ENCODE measurements at places on chromosomes 5 and 9. TPM values are rescaled to one million over a fixed set of nuclear protein-coding genes. Genes with fewer than 3 reads are reported as not detected.

DNA sequence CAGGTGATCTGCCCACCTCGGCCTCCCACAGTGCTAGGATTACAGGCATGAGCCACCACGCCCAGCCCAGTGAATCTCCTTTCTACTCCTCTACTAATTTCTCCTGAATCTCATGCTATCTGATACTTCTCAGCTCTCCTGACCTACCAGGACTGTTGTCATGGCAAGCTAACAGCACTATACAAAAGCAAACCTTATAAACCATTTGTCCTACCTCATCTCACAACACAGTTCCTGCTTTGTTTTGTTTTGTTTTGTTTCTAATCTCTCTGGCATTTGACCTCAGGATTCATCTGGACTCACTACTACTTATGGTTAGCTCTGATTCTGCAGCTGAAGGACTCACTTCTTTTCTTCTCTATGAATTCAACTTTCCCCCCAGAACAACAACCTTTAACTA is 734.8 kb downstream of the TLE1 start:
- H3K27ac ChIP-seq, result no peak overlapping the region
- H3K27me3 ChIP-seq, result no peaks in the 10 kb centered on the region
- no peak overlapping the region for H3K4me3 ChIP-seq
- no peak for DNase-seq
- no peaks in the 10 kb centered on the region for H3K36me3 ChIP-seq
- H3K4me1 ChIP-seq, result no peaks in the 10 kb centered on the region

GRCh38 chr9:97039514-97039860 is 545 bp upstream of the CTSV start:
- H3K27me3 ChIP-seq, result peaks cover 43% of the 10 kb centered on the region
- H3K4me1 ChIP-seq, result peaks cover 4% of the 10 kb centered on the region
- H3K36me3 ChIP-seq, result no peaks in the 10 kb centered on the region
- DNase-seq, result no peak

Gene PAPPA
- total RNA-seq, result not detected

DNA sequence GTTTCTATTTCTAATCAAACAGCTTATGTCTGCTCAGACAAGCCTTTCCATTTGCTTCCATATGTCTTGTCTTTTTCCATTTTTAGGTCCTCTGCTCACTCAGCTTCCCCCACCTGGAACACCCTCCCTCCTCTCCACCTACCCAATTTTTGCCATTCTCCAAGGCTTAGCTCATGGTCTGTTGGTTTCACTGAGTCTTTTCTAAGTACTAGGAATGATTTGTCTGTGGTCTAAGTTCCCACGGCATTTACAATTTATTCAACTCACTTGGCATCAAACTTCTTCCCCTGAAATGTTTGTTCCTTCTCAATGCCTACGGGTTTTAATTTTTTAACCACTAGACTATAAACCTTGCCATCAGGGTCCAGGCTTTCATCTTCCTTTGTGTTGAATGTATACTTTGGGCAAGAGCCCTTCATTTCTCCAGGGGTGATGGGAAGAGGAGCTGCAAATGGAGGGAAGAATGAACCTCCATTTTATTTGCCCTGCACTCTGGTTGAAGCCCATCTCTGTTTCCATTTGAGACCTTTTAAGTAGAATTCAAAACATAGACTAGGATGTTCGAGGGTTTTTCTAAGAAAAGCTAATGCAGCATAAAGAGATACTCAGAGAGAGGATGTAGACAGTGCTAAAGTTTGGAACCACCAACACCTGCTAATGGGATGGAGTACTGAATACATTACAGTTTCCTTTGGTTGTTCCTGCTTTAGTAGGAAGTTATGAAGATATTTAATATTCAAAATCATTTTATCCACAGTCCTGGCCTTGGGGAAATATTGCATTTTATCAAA is 104.0 kb downstream of the PTTG1 start:
- H3K4me1 ChIP-seq, result peaks cover 19% of the 10 kb centered on the region
- no peak for DNase-seq
- H3K4me3 ChIP-seq, result no peak overlapping the region
- peaks cover 14% of the 10 kb centered on the region for H3K36me3 ChIP-seq
- peak overlapping the region; percentile 67 for H3K27ac ChIP-seq

- peaks cover 6% of the 10 kb centered on the region for H3K4me1 ChIP-seq
- no peak overlapping the region for H3K27ac ChIP-seq
- no peaks in the 10 kb centered on the region for H3K27me3 ChIP-seq
- no peak for DNase-seq
Observed at GRCh38 chr5:110070836-110071235, 381.1 kb downstream of the MAN2A1 start.

Gene FAT2
- total RNA-seq, result not detected

Gene NAA35
- total RNA-seq, result 29.6 TPM

GRCh38 chr9:99760421-99760820 is 61.3 kb upstream of the NR4A3 start:
- H3K27ac ChIP-seq, result no peak overlapping the region
- H3K27me3 ChIP-seq, result peaks cover 17% of the 10 kb centered on the region
- H3K4me3 ChIP-seq, result no peak overlapping the region
- DNase-seq, result no peak
- no peaks in the 10 kb centered on the region for H3K36me3 ChIP-seq

DNA sequence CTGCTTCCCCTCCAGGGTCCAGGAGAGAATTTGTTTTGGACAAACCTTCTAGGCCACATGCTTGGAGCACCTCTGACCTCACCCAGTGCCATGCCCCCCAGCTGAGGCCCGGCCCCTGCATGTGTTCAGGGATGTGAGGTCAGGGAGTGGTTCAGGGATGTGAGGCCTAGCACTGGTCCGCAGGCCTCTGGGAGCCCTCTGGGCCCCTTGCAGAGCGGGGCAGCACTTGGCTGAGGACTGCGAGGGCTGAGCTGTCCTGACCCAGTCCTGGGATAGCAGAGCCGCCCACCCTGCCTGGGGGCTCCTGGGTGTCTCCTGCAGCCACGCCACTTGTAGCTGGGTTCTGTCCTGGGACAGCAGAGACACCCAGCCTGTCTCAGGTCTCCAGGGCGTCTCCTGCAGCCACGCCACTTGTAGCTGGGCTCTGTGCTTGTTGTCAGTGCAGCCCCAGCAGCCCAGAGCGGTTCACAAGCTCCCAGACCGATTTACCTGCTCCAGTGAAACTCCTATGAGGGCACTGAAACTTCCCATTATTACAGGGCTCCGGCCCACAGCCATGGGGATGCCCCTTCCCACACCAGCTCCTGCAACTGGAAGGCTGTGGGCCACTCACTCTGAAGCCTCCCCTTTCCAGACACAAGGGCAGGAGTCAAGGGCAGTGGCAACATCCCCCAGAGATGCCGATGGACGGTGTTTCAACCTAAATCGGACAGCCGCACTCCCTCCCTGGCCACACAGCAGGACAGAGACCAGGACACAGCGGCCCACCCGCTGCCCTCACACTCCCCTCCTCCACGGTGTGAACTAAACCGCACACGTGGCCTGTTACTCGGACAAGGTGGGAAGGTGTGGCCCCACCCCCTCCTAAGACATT is 5.4 kb upstream of the CEP72 start:
- peaks cover 7% of the 10 kb centered on the region for H3K27me3 ChIP-seq
- no peaks in the 10 kb centered on the region for H3K36me3 ChIP-seq
- no peak for DNase-seq
- H3K4me3 ChIP-seq, result no peak overlapping the region
- H3K4me1 ChIP-seq, result peaks cover 24% of the 10 kb centered on the region
- no peak overlapping the region for H3K27ac ChIP-seq

DNA sequence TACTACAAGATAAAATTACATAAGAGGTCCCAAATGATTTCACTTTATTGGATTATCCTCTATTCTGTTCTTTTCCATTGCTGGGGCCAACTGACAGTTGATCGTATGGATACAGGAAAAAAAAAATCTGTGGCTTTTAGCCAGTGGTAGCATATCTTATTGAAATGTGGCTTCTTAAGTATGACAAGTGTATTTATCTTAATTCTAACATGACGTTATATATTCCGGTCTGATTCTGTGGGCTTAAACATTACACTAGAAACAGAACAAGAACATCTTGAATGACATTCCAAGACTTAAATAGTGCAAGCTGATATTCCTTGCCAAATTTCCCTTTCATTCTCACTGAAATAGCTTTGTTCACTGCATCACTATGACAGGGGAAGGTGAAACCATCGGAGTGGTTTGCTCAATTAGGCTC is 117.9 kb downstream of the INSYN2B start:
- no peaks in the 10 kb centered on the region for H3K27me3 ChIP-seq
- peaks cover 24% of the 10 kb centered on the region for H3K4me1 ChIP-seq
- no peak overlapping the region for H3K4me3 ChIP-seq

Gene C9orf43
- total RNA-seq, result 0.52 TPM

- DNase-seq, result peak; percentile 65
- H3K4me3 ChIP-seq, result peak overlapping the region; percentile 72
- H3K36me3 ChIP-seq, result peaks cover 10% of the 10 kb centered on the region
Observed at GRCh38 chr5:95808013-95808685, 14.4 kb downstream of the GLRX start.

Gene IRX2
- not detected for total RNA-seq

Gene BRD3
- total RNA-seq, result 32.3 TPM

Gene HMMR
- total RNA-seq, result 30.8 TPM

GRCh38 chr9:34380511-34381315 is 4.0 kb upstream of the MYORG start:
- DNase-seq, result peak; percentile 92
- H3K27me3 ChIP-seq, result peaks cover 14% of the 10 kb centered on the region
- peaks cover 37% of the 10 kb centered on the region for H3K4me1 ChIP-seq
- peak overlapping the region; percentile 87 for H3K4me3 ChIP-seq
- H3K36me3 ChIP-seq, result no peaks in the 10 kb centered on the region

Gene ANKRD18B
- 0.65 TPM for total RNA-seq

DNA sequence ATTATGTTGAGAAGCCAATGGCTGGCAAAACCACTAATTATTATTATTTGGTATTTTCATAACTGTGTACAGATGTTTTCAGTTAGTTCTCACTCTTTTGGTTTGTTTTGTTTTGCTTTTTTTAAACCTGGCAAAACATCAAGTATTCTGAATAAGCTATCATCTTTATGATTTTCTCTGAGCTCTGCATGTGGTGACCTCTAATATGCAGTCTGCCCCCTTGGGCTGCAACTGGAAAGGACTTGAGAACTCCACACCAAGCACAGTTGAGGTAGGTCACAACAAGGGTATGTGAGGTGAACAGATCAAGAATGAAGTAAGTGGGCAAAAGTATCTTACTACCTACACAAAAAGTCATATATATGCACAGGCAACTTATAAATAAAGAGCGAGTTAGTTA is 202.2 kb downstream of the NFIB start:
- no peak overlapping the region for H3K4me3 ChIP-seq
- H3K27me3 ChIP-seq, result no peaks in the 10 kb centered on the region
- H3K4me1 ChIP-seq, result no peaks in the 10 kb centered on the region
- no peaks in the 10 kb centered on the region for H3K36me3 ChIP-seq

Gene IL17B
- not detected for total RNA-seq

DNA sequence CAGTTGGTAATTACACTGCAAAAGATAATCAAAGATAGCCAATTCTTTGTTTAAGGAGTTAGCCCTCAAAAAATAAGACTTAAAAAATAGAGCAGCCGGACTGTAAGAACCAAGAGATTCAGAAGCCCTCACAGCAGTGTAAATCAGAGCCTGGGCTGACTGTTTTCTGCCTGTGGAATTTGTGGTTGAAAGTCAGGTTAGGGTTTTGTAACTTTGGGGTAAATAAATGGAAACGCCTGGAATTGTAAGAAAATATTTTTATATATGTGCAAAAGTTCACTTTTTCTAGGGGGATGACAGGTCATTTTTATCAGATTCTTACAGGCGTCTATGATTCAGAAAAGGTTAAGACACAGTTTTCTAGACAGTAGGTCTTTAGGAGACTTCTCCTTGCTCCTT is 35.6 kb downstream of the KLHL3 start:
- H3K36me3 ChIP-seq, result peaks cover 12% of the 10 kb centered on the region
- no peak overlapping the region for H3K27ac ChIP-seq
- no peak overlapping the region for H3K4me3 ChIP-seq
- peaks cover 21% of the 10 kb centered on the region for H3K4me1 ChIP-seq
- DNase-seq, result no peak
- H3K27me3 ChIP-seq, result no peaks in the 10 kb centered on the region

Gene TRIM14
- total RNA-seq, result 47.3 TPM

DNA sequence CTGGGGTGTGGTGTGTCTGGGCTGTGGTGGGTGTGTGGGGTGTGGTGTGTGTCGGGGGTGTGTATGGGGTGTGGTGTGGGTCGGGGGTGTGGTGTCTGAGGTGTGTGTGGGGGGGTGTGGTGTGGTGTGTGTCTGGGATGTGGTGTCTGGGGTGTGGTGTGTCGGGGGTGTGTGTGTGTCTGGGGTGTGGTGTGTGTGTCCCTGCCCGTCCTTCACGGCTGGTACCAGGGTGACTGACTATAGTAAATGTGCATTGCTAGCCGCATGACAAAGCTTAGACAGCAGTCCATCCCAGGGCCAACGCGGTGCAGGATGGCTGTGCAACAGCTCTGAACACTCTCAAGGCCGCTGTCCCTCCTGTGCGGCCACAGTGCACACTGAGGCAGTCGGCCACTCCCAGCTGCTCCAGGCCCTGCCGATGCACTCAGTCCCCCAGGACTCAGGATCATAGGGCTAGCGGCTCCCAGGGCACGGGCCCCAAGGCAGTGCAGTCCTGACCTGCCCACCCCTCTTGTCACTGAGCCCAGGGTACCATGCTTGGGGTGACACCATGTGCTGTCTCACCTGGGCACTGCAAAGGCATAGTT is 54.0 kb downstream of the SECISBP2 start:
- peaks cover 26% of the 10 kb centered on the region for H3K4me1 ChIP-seq
- peak; percentile 80 for DNase-seq
- no peak overlapping the region for H3K4me3 ChIP-seq
- peaks cover 16% of the 10 kb centered on the region for H3K36me3 ChIP-seq

Gene GPR150
- 0.56 TPM for total RNA-seq

DNA sequence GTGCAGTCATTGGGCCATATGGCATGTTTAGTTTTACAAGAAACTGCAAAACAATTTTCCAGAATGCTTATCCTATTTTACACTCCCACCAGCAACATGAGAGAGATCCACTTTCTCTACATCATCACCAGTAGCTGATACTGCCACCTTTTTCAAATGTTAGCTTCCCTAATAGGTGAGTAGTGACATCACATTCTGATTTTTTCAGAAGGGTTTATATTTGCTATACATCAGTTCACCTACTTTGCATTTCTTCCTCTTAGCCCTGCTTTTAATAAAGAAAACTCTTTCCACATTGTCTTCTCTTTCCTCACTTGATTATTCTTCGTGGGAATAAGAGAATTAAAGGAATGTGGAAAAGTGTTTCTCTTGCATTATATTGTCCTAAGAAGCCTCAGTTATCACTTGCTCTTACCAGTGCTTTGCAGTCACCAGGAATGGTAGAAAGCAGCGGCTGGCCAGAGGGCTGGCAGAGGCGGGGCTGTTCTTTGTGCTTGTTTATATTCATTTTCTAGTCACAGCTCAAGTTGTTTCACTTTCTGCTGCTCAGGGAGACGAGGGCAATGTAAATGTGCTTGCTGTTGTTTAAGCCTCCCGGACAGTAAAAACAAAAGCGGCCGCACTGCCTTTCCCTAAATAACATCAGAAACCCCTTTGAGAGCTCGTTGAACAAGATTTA is 164.8 kb downstream of the HSD17B3 start:
- H3K4me1 ChIP-seq, result peaks cover 10% of the 10 kb centered on the region
- DNase-seq, result peak; percentile 76
- H3K4me3 ChIP-seq, result peak overlapping the region; percentile 54
- H3K36me3 ChIP-seq, result no peaks in the 10 kb centered on the region
- no peak overlapping the region for H3K27ac ChIP-seq

Gene NREP
- 22.2 TPM for total RNA-seq
